Kidney epithelial cell (primary cell): ENCODE measurements at places on chromosomes 2 and 18.
A peak's percentile ranks its signal among the peaks of the same experiment; 100 is the strongest.

GRCh38 chr2:25720575-25720974 lies 47.2 kb upstream of the DTNB start:
- DNase-seq, result no peak

DNA sequence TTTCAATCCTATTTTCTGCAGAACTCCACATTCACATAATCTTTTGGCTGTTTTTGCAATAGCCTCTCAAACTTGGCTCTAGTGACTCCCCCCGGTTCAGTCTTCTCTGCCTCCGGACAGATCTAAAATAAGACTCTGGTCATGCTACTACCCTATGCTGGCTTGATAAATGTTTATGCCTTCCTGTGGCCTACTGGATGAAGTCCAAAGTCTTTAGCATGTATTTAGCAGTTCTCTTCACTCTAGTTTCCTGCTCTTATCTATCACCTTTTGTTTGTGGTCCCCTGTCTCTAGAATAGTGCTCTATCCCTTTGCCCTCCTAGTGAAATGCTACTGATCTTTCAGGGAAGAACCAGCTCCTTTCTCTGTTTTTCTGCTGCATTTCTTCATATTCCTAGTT lies 14.4 kb downstream of the ADCYAP1 start:
- DNase-seq, result no peak

DNA sequence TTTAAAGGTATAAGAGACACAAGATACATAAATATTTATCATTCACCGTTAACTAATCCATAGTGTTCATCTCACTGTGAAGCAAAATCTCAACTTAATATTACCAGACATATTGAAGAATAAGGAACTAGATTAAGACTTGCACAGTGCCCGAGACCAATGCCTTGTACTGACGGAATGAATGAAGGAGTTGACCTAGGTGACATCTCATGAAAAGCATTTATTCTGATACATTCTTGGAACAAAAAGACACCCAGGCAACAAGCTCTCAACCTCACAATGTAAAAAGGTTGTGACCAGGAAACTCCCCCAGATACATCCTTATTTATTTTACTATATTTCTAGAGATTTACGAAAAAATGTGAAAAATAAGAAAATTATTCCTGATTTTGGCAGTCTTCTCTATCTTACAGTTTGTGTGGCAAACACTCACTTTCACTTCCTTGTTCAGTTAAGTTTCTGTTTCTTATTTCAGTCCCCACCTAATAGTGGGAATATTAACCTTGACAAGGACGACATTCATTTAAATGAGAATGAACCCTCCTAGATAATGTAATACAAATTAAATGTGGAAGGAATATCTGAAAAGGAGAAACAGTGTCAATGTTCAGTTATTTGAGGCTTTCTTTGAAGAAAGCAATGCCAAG lies 28.4 kb downstream of the M1AP start:
- no peak for DNase-seq

- DNase-seq, result no peak
Measured at GRCh38 chr2:97734061-97735051, 21.0 kb downstream of the ZAP70 start.

- no peak for DNase-seq
Measured at GRCh38 chr2:844715-845114, 105.9 kb upstream of the SNTG2 start.

DNA sequence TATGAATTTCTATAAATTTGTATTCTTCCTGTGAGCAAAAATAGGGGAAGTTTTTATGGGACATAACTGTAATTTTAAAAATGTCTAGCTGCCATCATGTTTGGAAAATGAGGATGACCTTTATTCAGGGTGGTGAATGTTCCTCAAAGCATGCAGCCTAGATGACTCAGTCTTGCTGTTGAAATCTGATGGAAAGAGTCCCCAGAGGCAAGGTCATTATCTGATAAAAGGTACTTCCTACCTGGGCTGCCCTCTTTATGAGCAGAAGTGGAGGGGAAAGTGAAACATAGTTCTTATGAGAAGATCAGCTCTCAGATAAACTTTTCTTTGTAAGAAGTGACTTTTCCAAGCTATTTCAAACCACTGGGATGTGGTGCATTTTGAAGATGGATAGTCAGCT lies 1144.7 kb upstream of the PIK3C3 start:
- DNase-seq, result peak; percentile 19

DNA sequence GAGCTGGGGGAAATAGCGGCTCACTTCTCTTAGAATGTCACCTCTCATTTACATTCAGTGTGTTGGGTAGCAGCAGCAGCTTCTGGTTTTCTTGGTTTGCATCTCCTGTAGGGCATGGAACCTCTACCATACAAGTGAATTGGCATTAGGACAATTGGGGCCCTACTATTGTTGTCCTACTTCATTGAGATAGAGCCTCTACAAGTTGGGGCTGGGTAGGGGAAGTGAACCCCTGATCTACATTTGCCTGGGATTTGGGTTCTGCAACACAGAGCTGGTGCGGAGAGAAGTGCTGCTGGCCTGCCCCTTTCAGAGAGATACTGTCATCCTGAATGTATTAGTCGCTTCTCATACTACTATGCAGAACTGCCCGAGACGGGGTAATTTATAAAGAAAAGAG lies 391.6 kb upstream of the HS6ST1 start:
- no peak for DNase-seq

DNA sequence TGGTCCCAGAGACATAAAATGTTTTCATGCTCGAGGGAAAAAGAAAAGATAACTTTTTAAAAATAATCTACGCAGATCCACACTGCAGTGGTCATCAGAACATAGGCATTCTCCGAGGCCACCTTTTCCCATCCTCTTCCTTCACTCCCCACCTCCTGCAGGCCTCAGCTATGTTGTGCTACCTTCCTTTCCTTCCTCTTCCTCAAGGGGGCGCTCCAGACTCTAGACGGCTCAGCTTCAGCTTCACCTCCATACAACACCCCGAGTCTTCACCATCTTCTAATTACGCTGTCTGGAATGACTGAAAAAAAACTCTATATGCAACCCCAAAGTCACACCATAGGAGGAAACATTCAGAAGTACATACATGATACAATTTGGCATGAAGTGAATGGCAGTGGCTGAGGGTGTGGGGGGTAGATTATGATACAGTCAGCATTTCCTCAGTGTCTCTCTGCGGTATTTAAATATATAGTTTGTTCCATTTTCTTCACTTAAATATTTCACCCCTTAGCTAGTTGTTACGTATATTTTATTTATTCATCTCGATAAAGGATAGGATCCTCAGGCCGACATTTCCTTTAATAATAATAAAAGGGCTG lies 583.6 kb downstream of the IRS1 start:
- no peak for DNase-seq

- DNase-seq, result no peak
Measured at GRCh38 chr2:20942646-20943125, 101.2 kb downstream of the APOB start.

DNA sequence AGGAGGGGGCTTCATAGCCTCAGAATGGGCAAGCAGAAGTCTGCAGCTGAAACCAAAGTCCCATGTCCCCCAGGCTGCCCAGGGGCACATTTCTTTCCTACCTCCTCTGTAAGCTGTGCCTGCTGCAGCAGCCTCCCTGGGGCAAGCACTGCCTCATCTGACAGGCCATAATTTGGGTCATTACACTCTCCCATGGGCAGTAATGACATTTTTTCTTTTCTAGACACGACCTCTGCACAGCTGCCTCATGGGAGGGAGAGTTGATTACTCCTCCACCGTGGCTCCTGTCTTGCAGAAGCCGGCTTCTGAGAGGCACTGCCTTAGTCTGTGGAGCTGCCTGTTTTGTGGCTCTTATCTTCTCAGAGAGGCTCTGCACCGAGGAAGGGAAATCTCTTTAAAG lies 268.9 kb downstream of the TDRD15 start:
- DNase-seq, result no peak

DNA sequence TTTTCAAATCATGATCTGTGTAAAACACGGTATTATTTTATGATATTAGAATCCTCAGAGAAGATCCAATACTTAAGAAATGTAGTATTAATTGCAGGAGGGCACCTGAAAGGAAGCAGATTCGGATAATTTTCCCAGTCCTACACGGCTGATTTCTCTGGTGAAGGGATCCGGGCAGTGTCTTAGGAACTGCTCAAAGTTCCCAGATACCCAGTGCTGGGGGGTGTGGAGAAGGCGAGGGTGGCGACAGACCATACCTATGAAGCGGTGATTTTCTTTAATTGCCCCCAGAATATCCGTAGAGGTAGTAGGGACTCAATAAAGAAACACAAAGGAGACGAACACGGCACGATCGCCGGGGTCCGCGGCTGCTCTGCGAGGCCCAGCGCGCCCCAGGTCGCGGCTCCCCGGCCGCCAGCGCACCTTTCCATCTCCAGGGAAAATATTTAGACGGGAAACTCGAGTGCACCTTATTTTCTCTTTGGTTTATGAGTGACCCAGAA lies 1.4 kb upstream of the SOX11 start:
- no peak for DNase-seq
